ENCODE measurements at places on chromosomes 5 and 9. TPM values are rescaled to one million over a fixed set of nuclear protein-coding genes. Genes with fewer than 3 reads are reported as not detected.

- DNase-seq, result no peak
Observed at GRCh38 chr5:100299261-100299660, 235.9 kb upstream of the FAM174A start.

GRCh38 chr5:135847976-135848375 is 13.5 kb downstream of the SLC25A48 start:
- no peak for DNase-seq

DNA sequence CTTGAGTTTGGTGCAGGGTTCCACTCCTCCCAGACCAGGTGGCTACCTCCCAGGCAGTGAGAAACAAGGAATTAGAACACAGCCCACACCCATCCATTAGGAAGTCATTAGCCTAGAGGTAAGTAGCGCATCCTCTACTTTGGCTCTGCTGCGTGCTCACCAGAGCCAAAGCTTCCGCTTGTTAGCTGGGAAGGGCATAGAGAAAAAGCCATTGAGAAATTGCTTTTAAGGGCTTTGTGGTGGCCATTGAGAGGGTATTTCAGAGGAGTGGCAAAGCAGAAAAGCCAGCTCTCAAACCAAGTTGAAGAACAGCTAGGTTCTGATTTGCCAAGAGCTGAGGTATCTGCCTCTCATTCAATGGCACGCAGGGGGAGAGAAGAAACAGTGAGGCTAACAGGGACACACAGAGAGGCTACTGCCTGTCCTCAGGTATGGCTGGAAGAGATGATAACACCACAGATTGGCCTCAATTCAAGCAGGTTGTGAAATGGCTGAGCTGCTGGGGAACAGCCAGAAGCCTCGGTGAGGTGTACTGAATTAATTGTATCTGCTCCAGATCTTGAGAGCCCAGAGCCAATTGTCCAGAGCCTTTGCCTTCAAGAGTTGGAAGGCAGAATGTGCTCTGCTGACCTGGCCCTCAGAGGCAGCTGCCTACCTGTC is 119.4 kb downstream of the NTRK2 start:
- DNase-seq, result no peak

SLC46A2 gene
- not detected for total RNA-seq

- peak; percentile 7 for DNase-seq
Observed at GRCh38 chr5:59471463-59471862, 422.1 kb downstream of the PDE4D start.

- DNase-seq, result no peak
Observed at GRCh38 chr5:143606043-143606752, 202.7 kb upstream of the NR3C1 start.

DNA sequence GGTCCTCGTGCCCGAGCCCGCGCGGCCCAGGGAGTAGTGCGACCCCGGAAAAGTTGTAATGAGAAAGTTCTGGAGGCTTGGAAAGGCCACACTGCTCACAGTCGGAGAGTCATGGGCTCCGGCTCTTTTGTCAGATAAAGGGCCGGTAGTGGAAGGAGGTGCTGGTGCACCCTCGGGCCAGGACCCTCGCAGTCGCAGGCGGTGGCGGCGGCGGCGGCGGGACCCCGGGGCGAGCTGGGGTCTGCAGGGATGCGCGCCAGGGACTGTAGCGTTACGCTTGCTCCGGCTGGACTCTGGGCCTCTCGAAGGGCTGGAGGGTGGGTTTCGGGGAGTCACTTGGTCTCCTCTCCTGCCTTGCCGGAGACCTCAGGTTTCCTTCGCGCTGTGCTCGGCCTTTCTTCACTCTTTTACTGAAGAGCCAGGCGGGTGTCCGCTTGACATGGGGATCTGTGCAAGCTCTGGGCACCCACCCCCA is 1.5 kb downstream of the RORB start:
- DNase-seq, result no peak

- DNase-seq, result no peak
Observed at GRCh38 chr5:170075696-170076095, 30.0 kb upstream of the FOXI1 start.

WNK2 gene
- total RNA-seq, result 0.64 TPM

DNA sequence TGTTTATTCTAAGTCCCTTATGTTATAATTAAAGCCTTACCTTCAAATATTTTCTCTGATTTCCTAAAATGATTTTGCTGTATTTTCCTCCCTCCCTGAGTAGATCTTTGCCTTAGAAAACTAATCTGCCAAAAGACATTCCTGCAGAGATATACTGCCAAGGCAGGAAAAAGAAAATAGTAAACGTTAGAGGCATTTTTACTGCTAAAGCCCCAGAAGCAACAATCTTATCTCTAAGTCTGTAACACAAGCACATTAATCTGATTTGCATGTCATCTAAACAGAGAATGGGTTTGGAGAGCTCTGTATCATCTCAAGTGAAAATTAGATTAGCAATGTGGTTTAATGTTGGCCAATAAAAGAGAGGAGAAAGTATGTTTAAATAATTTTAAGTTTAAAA is 847.7 kb downstream of the MAT2B start:
- no peak for DNase-seq

DNA sequence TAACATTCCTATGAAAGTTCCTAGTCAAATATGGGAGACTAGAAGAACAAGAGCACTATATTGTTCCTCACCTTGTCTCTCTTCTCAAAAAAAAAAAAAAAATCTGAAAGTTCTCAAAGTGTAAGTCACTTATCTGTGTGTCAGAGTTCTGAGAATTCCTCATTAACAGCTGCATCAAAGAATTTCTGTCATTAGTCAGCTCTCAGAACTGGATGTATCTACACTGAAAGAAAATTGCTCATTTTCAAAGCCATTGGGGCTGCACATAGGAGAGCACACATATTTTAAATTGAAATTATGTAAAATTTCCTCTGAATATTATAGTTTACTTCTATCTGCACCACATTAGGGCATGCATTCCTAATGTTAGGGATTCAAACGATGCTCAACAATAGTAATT is 99.5 kb upstream of the FTMT start:
- no peak for DNase-seq

DNA sequence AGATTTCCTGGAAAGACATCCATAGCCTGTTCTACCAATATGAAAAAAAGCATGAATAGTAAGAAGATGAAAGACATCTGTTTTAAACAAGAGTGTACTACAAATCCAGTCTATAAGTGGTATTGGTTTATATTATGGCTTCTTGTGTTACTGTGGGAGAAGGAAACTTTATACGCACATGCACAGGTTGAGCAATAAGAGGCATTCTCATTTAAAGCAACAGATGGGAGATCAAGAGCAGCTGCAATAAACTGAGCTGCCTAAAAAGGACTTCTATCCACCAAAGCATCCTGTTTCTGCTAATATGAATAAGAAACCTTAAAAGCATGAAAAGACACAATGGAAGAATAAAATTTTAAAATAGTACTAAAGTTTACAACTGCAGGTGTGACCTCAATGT is 8.6 kb upstream of the PCDHB1 start:
- no peak for DNase-seq

PKN3 gene
- 2.1 TPM for total RNA-seq

SMU1 gene
- total RNA-seq, result 37.9 TPM

- peak; percentile 36 for DNase-seq
Observed at GRCh38 chr5:126801992-126802294, 25.0 kb downstream of the LMNB1 start.

GRCh38 chr9:107251756-107252322 is 31.2 kb upstream of the RAD23B start:
- DNase-seq, result no peak

MYMK gene
- total RNA-seq, result not detected

DNA sequence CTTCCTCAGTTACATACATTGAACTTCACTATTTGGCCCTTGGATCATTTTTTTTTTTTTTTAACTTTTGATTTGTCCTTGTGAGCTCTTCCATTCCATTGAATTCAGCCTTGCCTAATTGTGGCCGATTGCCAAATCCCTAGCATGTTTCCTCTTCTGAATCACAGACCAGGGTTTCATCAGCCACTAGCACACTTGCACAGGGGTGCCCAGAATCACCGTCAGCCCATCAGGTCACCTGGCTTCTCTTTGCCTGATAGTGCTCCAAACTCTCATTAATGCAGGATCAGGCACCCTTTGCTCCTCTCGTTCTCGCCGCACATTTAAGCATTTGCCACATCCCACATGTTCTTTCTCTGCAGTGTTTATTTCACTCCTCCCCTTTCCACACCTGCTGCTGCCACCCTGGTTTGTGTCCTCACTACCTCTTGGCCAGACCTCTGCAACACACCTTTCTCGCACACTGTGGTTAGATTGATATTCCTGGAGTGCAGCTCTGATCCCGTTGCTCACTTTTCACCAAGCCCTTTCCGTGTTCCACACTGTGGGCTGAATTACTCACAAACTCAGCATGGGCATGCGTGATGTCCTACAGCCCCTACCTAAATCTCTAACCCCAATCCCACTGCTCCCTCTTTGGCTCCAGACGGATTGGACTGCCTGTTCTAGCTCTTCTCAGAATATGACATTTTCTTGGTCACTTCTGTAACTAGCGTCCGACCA is 9.8 kb downstream of the PIK3R1 start:
- peak; percentile 90 for DNase-seq

FAM78A gene
- under 0.01 TPM for total RNA-seq

TEX48 gene
- not detected for total RNA-seq

DNA sequence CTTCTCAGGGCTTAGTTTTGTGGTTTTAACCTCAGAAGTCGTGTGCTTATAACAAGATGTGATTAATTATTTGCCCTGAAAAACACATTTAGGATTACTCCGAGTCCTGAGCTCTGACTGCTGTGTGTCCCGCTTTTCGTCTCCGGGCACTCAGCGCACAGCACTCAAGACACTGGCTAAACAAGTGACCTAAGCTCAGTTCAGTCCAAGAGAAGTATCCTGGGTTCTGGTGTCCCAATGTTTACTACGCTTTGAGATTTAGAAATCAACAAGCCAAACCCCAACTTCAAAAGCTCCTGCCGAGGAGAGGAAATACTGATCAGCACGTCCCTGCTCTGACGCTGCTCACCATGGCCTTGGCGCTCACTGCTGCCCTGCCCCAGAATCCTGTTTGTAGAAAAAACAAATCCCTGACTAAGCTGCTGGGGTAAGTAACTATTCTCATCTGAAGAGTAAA is 53.2 kb downstream of the IPPK start:
- DNase-seq, result no peak

DNA sequence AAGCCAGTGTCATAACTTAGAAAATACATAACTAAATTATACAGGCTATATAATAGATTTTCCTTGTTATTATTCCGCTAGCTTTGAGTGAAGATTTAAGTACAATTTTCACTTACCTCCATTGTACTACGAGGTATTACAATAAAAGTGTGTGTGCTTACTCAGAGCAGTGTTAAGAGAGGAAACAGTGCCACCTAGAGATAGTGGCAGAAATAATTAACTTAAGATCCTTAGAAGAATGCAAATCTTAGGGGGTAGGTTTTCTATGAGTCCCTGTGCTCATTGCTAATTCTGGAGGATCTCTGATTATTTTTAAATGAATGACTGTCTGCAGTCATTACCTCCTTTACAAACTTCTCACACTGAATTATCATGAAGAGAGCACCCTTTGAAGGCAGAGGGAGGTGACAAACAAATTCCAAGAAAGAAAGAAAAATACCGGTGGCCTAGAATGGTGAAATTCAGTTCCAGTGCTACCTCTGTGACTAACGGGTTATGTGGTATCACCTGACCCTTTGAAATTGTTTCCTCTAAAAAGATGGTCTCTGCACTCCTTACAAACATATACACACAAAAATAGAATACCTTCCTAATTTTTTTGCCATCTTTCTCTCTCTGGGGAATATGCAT is 379.8 kb downstream of the TRIM36 start:
- DNase-seq, result peak; percentile 42

DNA sequence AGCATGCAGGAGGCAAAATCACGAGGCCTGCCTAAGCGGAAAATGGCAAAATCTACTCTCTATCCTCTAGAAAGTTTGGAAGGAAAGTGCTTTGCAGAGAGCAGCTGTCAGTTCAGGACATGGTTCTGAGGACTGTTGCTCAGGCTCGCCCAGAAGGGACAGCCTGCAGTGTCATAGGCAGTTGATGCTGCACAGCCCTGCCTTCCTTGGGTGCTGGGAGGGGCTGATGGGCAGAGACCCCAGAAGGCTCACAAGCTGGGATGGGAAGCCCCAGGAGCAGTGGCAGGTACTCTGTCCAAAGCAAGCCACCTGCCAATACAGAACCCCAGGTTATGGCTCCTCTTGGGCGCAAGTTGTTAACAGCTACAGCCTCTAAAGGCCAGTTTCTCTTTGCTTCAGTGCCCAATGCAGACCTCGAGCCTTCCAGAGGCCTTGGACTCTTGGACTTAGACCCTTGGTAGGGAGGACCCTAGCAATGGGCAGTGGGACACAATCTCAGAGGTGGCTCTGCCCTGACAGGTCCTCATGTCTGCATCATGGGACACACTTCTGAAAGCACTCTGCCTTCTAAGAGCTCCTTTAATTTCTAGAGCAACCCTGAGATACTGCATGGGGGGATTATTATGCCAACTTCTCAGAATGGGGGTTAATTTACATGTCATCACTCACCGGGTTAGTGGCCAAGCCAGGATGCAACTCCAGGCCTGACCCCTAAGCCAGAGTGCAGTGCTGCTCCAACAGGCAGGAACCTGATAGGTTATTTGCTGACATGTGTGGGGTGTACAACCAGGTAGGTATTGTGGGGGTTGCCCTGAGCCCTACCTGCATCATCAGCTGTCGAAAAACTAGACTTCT is 57.1 kb downstream of the MACROH2A1 start:
- DNase-seq, result no peak

RNF208 gene
- total RNA-seq, result not detected

DNA sequence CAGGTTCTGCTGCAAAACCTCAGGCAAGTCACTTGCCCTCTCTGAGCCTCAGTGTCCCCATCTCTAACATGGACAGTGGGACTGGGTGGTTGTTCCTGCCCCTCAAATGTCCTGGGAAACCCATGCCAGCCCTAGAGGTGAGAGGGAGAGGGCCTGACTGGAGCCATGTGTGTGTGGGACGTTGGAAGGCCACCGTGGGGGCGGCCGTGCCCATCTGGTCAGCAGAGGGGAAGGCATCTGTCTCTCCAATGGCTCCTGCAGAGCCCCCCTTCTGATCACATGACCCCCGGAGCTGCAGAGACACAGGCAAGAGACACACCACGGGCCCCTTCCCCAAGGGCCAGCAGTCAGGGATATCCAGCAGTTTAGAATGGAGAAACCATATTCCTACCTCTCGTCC is 1.7 kb downstream of the DNM1 start:
- DNase-seq, result no peak

GRCh38 chr9:98899408-98900056 is 44.2 kb upstream of the COL15A1 start:
- peak; percentile 31 for DNase-seq

- DNase-seq, result no peak
Observed at GRCh38 chr5:28398185-28398584, 1359.8 kb upstream of the CDH9 start.

CDH18 gene
- under 0.01 TPM for total RNA-seq

- DNase-seq, result no peak
Observed at GRCh38 chr5:41822036-41822435, 48.2 kb downstream of the OXCT1 start.

GRCh38 chr5:58810086-58810485 is 227.2 kb downstream of the RAB3C start:
- no peak for DNase-seq

- DNase-seq, result no peak
Observed at GRCh38 chr9:105979290-105979689, 284.9 kb downstream of the TMEM38B start.

- DNase-seq, result no peak
Observed at GRCh38 chr5:65776441-65777141, 54.6 kb downstream of the NLN start.

GRCh38 chr5:6574537-6575245 is 58.2 kb downstream of the NSUN2 start:
- no peak for DNase-seq

CHD1 gene
- total RNA-seq, result 42.0 TPM
